ELF-1 (cell line): ENCODE measurements at places on chromosomes 4 and X.

DNA sequence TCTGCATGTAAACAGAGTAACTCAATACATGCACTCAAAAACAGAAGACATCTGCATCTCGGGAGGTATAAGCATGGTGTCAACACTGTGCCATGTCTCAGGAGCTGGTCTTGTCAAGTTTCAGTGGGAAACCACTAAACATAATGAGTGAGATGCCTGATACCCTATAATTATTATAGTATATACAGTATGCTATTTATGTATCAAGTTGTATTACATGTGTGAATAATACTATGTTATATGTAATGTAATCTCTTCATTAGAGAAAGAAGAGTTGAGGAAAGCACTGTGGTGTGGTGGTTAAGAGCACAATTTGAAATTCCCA lies 2.5 kb downstream of the PPBP start:
- DNase-seq = no peak

DNA sequence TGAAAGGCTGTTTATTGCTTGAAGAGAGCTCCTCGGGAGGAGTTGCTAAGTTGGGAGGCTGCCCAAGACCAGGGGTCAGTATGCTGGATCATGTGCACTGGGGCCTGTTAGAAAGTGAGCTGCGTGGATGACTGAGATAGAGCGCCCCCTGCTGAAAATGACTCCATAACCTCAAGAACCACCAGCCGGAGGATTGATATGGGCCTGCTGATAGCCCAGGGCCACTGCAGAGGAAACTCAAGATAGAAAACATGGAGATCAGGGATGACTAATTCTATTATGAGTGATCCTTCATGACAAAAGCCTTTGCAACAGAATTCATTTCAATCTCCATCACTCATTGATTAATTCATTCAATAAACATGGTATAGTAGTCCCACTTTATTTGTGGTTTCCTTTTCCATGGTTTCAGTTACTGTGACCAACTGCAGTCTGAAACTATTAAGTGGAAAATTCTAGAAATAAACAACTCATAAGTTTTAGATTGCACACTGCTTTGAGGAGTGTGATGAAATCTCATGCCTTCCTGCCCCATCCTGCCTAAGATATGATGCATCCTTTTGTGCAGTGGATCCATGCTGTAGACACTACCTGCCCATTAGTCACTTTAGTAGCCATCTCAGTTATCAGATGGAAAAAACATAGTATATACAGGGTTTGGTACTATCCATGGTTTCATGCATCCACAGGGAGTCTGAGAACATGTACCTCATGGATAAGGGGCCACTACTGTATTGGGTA lies 126.7 kb upstream of the MBNL3 start:
- DNase-seq = peak; percentile 89

- DNase-seq = no peak
Observed at GRCh38 chr4:165380805-165381204, 2.0 kb downstream of the CPE start.

DNA sequence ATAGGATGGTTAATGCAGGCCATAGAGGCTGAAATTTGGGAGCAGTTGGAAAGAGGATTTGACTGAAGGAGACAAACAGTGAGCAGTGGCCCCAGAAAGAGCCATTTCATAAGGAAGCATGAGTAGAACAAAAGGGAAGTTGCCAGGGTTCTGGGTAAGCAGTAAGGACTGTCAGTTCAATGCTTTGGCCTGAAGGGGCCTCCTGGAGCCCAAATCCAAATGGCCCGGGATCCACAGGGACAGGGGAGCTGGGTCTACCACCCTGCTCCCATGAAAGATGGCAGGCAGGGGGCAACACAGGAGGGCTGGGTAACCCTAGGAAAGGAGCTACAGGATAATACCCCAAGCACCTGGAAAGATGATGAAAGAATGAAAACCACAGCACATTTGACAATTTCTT lies 4.1 kb upstream of the INTS6L start:
- peak; percentile 38 for DNase-seq

DNA sequence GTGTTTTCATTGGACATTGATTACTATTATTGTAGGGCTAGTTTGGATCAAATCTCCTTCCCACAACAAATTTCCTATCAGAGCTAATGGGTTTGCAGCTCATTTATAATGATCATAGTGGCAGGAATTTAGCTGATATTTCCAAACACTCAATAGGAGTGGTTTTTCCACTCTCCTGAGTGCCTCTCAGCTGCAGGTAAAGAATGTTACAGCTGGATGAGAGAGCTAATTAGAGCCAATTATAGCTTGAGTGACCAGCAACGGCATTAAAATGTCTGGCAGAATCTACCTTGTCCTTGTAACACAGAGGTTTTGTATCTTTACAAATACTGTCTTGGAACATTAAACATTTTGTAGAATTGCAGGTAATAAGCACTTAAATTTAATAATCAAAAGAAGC lies 602.8 kb upstream of the EPHA5 start:
- DNase-seq = no peak

- DNase-seq = peak; percentile 77
Observed at GRCh38 chr4:41358647-41359421, 102.1 kb downstream of the UCHL1 start.

- no peak for DNase-seq
Observed at GRCh38 chr4:112060212-112060611, 85.0 kb upstream of the FAM241A start.

DNA sequence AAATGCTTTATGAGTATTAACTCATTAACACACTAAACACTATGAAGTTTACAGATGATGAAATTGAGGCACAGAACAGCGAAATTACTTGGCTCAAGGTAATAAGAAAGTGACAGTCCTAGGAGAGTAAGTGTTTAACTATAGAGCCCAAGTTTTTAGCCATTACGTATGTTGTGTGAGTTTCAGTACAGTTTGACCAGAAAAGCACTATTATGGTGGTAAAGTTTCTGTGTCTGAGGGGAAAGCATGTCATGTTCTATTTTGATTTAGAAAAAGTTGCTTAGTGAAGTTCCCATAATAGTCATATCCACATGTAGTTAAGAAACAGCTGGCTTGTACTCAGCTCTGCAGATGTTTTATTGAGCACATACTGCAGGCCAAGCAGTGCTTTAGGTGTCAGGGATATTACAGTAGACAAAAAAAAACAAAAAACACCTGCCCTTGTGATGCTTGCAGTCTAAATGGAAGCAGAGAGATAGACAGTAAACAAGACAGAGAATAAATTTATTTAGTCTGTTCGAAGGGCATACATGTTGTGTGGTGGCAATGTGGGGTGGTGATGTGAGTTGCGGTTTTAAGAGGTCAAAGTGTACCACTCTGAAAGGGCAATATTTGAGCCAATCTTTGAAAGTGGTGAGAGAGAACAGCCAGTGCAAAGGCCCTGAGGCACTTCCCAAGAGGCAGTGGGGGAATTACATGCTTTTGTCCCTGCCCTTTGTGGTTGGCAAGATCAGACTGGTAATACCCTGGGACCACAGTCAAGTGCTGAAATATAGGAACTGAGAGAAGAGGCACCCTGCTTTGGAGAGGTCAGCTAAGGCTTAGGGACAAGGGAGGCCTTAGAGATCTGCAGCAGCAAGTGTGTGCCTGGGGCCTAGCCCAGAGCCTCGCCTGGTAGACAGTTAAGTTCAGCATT lies 6.2 kb downstream of the TMEM131L start:
- DNase-seq = no peak

DNA sequence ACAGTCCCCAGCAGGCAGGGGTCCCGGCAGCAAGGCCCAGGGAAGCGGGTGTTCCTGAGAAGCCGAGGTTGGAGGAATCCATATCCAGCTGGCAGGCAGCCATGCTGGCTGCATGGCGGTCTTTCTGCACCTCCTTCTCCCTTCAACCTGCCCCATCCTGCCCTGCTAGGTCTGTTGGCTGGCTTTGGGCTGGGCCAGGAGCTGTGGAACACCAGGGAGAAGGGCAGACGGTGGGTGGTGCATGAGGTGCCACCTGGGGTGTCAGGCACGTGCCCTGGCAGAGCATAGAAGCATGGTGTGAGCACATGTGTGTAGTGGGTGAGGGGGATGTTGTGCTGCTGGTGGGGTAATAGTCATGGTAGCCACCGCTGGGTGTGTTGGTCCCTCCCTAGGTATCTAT lies 150.1 kb downstream of the PJA1 start:
- no peak for DNase-seq

DNA sequence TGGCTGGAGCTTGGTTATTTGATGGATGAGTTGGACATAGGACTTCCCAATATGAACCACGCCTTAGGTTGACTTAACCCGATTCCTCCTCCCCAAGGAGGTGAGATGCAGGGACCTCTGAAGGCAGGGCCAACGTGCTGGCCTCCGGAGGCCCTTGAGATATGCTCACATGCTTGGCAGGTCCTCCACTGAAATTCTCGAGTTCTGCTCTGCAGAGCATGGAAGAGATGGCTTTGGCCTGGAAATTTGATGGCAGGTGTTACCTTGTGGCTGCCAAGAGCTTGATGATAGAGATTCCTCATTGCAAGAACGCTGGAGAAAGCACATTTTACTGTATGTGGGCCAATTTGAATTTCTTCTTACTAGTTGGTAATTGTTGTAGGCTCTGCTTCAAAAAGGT lies 117.4 kb upstream of the LIMCH1 start:
- no peak for DNase-seq

DNA sequence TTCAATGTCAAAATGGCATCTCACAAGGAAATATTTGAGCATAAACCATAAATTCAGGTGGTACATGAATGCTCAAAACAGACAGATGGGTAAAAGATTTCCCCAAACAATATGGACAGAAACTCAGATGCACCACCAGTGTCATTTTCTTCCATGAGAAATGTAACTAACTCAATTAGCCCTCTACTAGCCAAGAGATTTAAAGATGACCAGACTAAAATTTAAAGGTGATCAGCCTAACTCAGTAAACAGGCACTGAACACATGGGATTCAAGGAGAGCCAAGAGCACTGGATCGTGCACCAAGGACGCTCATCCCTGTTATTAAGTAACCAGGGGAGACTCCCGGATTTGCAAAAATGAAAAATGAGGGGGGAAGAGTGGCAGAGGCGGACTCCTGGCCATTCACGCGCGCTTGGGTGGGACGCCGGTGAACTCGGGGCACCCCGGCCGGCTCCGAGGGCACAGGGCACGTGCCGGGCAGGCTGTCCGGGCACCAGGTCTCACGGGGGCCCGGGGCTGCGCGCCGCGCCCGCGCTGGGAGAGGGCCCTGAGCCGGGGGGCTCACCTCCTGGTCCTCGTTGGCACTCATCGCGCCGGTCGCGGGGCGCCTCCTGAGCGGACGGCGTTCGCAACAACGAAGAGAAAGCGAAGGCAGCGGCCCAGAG lies 490 bp downstream of the RWDD4 start:
- DNase-seq = peak; percentile 59

DNA sequence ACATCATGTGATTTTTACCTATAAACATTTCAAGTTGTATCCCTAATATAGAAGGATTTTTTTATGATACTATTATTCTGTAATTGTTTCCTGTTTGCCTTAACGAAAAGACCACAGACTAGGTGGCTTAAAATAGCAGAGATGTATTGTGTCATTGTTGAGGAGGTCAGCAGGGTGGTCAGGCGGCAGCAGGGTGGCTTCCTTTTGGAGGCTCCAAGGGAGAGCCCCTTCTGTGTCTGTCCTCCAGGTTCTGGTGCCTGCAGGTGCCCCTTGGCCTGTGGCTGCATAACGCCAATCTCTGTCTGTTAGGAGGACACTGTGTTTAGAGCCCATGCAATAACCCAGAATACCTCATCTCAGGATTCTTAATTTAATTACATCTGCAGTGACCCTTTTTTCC lies 118.1 kb downstream of the TBL1X start:
- no peak for DNase-seq

DNA sequence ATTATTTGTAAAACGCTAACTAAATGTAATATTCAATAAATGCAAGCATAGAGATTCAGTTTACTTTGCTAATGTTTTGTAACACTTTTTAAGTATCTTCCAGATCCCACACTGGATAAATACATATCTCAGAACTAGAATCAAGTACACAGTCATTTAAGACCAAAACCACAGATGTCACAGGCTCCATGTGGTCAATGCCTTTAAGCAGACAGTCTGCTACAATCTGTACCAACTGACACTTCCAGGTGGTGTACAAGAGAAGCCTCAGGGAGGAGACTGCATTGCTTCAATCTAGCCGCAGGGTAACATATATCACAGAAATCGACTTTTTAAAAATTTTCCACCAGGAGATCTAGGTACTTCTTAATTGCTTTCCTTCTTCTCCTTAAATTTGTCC lies 229.6 kb upstream of the DIAPH2 start:
- no peak for DNase-seq

- no peak for DNase-seq
Observed at GRCh38 chrX:47515941-47516665, 33.1 kb upstream of the ZNF41 start.

DNA sequence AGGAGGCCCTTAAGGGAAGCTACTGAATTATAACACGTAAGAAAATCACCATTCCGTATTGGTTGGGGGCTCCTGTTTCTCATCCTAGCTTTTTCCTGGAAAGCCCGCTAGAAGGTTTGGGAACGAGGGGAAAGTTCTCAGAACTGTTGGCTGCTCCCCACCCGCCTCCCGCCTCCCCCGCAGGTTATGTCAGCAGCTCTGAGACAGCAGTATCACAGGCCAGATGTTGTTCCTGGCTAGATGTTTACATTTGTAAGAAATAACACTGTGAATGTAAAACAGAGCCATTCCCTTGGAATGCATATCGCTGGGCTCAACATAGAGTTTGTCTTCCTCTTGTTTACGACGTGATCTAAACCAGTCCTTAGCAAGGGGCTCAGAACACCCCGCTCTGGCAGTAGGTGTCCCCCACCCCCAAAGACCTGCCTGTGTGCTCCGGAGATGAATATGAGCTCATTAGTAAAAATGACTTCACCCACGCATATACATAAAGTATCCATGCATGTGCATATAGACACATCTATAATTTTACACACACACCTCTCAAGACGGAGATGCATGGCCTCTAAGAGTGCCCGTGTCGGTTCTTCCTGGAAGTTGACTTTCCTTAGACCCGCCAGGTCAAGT lies 6.9 kb upstream of the MSANTD1 start:
- DNase-seq = no peak

- no peak for DNase-seq
Observed at GRCh38 chr4:161799710-161800109, 364.1 kb downstream of the FSTL5 start.
